ENCODE measurements at places on chromosomes 5 and 9.

- DNase-seq: no peak
Observed at GRCh38 chr5:18736051-18736398, 1101.8 kb downstream of the TAF11L14 start.

DNA sequence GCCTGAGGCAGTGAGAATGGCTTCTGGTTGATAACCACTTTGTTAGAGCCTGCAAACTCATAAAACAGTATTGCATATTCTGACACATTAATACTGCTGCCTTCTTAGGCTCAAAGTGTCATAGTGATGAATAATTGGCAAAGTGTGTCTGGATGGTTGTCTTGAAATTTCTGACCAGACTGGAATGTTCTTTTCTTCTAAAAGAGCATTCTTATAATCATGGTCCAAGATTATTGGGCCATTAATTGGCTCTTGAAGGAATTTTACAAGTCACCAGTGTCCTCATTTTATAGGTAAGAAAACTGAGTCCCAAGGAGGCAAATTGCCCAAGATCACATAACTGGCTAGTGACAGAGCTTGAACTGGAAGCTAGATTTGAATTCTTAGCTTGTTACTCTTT, 111.7 kb downstream of the PCSK1 start:
- DNase-seq: no peak

GRCh38 chr9:79447762-79448161, 124.0 kb upstream of the TLE4 start:
- DNase-seq: no peak

DNA sequence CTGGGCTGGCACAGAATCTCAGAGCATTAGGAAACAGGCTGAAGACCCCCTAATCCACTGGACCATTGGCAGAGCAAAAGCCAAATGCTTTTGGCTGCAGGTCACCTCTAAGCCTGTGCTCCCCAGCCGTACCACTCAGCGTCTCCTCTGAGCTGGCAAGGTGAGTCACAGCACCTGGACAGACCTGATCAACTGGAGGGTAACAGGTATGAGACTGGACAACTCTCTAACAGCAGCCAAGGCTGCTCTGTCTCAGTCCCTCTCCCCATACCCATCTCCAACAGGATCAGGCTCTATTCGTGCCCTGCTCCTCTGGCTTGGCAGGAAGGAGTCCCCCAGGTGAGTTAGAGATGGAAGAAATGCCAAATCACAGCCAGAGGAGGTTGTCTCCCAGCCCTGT, 4.7 kb downstream of the GOLGA2 start:
- DNase-seq: peak; percentile 70

DNA sequence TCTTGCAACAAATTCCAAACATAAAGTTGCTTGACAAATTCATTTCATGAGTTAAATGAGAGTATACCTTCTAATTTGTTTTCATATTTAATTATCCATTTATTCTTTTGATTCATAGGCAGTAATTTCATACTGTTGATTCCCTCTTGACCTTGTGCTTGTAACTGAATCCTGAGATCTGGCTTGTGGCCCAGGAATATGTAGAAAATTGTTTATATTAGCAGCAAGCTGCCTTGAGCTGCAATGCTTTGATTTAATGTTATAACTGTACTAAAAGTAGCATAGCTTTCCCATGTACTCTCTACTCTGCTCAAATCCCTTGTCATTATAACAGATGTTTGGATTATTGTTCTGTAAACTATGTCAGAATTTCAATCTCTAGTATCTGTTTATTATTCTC, 780.7 kb downstream of the NR2F1-AS1 start:
- no peak for DNase-seq

DNA sequence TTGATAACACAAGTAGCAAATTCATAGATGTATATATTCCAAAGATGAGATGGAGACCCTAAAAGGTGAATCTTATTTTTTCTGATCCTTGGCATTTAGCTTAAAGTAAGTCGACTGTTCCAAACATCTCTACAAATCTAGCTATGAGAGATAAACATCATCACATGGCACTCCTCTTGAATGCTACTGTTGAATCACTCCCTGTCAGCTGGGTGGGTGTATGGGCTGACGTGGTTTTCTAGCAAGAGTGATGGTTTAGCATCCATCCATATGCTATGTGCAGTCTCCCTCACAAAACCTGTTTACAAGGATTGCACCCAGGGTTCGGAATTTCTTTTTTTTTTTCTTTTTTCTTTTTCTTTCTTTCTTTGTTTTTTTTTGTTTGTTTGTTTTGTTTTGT, 13.8 kb downstream of the ACO1 start:
- DNase-seq: no peak

DNA sequence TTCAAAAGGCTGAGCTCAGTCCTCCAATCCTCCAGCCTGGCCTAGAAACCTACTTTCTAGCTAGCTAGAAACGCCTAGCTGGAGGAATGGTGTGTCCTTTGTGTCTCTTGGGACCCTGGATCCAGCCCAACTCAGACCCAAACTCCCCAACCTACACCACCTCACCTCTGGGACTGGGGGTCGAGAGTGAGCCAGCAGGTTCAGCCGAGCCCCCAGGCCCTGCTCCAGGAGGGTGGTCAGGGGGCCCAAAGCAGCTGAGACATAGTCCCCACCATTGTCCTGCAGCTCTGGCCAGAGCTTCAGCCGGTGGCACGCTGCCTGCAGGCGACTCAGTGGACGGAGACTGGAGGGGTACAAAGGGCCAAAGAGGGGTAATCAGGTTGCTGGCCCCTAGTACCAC, 6.2 kb downstream of the NOL6 start:
- peak; percentile 27 for DNase-seq

- no peak for DNase-seq
Observed at GRCh38 chr9:2788919-2789318, 55.0 kb downstream of the PUM3 start.

GRCh38 chr5:28807195-28807729, 1768.9 kb upstream of the CDH9 start:
- DNase-seq: peak; percentile 67

- DNase-seq: no peak
Observed at GRCh38 chr9:127075624-127076372, 46.6 kb downstream of the ANGPTL2 start.

DNA sequence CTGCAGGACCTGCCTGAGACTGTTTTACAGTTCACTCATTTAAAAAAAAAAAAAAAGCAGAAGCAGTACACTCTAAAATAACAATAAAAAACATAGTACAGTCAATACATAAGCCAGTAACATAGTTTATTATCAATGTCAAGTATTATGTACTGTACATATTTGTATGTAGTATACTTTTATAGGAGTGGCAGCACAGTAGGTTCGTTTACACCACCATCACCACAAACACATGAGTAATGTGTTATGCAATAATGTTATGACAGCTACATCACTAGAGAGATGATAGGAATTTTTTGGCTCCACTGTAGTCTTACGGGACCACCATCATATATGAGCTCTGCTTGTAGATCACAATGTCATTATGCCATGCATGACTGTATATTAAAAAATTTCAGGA, 462.8 kb downstream of the ISL1 start:
- DNase-seq: no peak

All from osteoblast (primary cell).